ENCODE measurements at places on chromosomes 11 and 22.

DNA sequence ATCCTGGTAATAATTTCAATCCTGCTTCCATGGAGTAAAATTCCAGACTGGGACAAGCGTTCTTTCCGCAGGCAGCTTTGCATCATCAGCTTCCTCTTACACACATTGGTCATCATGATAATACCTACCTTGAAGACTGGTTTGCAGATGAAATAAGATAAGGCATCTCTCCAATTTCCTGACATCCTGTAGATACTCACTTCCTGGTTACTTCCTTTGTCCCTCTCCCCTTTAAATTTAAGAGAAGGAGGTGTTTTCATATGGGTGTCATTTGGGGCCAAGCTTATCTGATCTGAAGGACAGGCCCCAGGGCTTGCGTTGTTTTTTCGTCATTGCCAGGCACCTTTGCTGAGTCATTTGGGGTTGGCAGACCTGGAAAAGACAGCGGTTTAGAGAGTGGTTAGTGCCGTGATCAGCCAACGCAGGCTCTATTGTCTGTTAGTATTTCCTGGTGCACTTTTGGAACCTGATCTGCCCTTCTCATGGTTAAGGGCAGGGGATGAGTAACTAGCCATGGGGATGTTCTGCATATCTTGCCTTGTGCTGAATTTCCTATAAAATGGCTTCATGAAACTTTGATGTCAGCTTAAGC is 24.1 kb downstream of the GRAMD1B start:
- DNase-seq: peak; percentile 95

GRCh38 chr11:99098258-99098657 is 77.5 kb downstream of the CNTN5 start:
- no peak for DNase-seq

GRCh38 chr22:31846161-31847115 is 92.6 kb downstream of the DEPDC5 start:
- peak; percentile 17 for DNase-seq

GRCh38 chr11:47886096-47886495 is 37.9 kb upstream of the NUP160 start:
- peak; percentile 65 for DNase-seq

DNA sequence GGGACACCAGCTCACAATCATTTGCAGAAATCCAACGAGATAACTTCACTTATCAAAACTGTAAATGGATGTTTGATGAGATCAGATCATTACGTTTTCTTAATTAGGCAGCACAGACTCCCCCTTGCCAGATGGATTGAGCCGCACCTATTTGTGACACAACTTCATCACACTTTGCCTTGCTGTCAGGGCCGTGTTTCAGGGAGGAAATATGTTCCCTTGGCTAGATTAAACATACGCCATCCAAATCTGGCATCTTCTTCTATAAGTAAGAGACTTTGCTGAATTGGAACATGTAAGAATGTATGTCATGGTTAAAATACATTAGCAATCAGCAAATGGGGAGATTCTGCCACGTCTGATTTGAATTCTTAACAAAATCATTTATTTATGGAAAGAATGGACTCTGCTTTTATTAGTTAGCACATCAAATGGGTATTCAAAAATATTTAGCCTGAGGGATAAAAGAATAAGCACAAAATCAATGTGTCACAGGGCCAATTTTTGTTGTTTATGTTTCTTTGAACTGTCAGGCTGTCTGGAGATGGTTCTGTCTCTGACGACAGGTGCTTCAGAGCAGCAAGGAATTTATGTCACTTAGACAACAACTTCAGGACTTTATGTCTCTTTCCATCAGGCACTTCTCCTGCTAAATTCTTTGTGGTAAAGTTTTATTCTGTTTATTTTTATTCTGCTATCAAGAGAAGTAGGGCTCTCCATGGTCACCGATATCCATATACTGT is 326.1 kb upstream of the NCAM1 start:
- DNase-seq: no peak

DNA sequence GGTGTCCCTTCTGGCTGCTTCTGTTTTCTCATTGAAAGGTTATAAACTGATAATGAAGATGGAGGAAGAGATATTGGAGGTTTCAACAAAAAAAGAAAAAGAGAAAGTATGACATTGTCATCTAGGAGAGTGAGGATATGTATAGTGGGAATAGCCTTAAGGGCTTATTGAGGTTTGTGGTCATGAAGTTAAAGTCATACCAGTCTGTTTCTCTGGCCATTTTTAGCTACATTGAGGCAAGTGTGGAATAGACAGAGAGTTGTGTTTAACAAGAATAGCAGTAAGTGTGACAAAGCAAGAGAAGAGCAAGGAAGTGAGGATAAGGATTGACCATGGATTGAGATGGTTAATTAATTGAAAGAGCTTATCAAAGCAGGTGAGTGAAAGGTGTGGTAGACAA is 110.4 kb downstream of the ELP4 start:
- no peak for DNase-seq

GRCh38 chr11:35214226-35214770 is 75.3 kb downstream of the CD44 start:
- no peak for DNase-seq

DNA sequence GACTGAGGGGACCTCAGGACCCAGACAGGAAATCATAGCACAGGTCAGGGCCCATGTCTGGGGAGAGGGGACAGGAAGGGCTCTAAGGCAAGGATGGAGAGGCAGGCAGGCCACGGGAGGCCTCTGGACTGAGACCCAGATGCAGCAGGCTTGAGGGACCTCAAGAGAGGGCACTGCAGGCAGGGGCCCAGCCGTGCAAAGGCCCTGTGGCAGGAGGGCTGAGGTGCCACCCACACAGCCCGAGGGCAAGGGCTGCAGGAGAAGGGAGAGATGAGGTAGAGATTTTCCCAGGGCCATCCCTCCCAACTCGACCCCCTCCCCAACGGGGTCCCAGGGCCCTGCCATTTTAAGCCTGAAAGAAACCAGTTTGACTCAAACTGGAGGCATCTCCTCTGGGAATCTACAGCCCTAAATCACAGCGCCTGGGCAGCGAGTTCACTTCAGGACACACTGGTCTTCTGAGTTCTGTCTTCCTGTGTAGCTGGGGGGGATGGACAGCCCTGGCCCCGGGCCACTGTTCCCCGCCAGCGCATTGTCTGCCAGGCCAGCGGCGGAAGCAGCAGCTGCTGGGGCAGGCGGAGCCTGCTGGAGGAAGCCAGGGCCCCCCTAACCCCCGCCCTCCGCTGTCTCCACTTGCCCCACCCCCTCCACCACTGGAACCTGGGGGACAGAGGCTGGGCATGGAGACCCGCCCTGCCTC is 20.3 kb upstream of the WNT7B start:
- no peak for DNase-seq

GRCh38 chr22:38213319-38213989 is 11.7 kb downstream of the MAFF start:
- no peak for DNase-seq

GRCh38 chr22:26395926-26396325 is 33.1 kb upstream of the ASPHD2 start:
- no peak for DNase-seq

- DNase-seq: no peak
Measured at GRCh38 chr22:26737262-26737661, 79.9 kb downstream of the MIAT start.

GRCh38 chr22:28833276-28833923 is 33.0 kb upstream of the XBP1 start:
- peak; percentile 33 for DNase-seq

DNA sequence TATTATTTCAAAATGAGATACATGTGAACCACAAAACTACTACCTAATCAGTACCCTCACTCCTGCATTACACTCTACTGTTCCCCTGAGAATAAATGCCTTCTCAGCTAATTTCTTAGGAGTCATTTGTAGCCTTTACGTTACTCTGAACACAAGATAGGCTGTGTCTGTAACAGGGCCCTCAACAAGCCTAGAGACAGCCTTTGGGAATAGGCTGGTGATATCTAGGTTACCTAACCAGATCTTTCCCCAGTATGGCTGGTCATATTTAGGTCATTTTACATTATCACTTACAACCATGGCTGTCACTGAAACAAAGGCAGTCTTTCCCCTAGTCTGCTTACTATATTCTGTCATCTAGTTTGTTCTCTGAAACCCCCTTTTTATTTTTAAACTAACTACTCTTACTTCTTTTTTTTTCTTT is 14.2 kb downstream of the ATM start:
- peak; percentile 57 for DNase-seq

- no peak for DNase-seq
Measured at GRCh38 chr11:101825531-101825930, 89.3 kb upstream of the CEP126 start.

DNA sequence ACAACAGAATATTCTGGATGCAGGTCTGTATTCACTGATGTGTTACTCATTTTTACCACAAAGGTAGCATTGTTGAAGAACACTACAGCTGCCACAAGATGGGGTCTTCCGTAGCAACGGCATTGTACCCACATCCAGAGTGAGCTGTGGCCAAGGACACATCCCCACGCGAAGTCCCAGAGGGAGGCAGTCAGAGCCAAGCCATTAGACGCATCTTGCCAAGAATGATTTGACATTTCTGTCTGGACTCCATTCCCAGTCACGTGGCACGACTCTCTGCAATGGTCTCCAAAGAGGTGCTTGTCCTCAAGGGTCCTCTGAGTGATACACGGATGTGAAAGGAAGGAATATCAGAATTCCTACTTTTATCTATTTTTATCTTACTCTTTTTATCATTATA is 15.5 kb downstream of the OPCML start:
- DNase-seq: no peak

DNA sequence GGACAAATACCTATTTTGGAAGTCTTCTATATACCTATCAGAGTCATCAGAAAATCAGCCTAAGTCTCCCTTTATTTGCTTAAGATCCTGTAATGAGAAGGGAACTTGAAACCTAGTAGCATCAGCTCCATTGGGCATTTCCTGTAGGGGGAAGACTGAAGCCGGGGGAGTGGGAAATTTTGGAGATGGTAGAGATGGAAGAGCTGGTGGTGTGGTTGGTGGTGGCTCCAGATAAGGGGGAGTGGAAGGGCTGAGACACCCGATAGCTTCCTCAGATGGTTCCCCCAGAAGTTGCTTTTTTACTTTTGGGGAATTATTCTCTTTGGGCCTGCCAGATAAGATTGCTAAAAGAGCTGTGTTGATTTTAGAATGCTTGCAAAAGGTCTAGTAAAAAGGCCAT is 16.4 kb upstream of the EI24 start:
- no peak for DNase-seq

DNA sequence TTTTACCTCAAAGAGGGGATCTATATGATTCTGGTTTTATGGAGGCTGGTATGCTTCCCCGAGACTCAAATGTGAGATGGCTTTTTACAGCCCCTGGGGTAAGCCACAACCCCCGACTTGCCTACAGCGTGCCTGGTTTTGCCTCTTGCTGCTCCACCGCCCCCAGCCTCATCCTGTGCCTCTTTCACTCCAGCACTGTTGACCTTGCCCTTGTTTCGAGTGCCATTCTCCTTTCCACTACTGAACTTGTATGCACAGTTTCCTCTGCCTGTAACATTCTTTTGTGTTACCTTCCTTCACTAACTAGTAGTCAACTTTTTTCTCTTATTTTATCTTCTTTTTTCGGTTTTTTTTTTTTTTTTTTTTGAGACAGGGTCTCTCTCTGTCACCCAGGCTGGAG is 219.0 kb upstream of the ZBED5 start:
- no peak for DNase-seq

DNA sequence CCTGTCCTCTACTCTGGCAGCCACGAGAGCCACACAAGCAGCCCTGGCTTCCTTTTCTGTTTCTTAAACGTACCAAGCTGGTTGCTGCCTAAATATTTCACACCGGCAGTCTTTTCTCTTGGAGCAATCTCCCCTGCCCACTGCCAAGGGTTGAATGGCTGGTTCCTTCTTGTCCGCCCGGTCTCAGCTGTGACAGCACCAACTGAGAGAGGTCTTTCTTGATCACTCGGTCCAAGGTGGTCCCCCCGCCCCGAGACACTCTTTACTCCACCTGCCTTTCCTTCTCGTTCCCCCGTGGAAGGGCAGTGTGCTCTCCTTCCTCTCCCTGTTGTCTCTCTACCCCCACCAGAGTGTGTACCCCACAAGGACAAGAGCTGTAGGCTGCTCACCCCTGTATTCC is 33.7 kb upstream of the IGSF9B start:
- no peak for DNase-seq

GRCh38 chr11:107631043-107631442 is 40.1 kb downstream of the ELMOD1 start:
- DNase-seq: no peak

DNA sequence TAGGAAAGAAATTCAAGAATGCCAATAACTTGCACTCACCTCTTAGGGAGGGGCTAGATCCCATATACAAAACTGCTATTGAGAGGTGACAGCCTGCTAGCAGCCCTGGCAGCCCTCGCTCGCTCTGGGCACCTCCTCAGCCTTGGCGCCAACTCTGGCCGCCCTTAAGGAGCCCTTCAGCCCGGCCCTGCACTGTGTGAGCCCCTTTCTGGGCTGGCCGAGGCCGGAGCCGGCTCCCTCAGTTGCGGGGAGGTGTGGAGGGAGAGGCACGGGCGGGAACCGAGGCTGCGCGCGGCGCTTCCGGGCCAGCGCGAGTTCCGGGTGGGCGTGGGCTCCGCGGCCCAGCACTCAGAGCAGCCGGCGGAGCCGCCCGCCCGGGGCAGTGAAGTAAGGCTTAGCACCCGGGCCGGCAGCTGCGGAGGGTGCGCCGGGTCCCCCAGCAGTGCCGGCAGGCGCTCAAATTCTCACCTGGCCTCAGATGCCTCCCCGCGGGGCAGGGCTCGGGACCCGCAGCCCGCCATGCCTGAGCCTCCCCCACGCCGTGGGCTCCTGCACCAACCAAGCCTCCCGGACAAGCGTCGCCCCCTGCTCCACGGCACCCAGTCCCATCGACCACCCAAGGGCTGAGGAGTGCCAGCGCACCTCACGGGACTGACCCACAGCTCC is 329.9 kb downstream of the FAM181B start:
- no peak for DNase-seq

- DNase-seq: no peak
Measured at GRCh38 chr11:15194671-15195415, 80.1 kb downstream of the INSC start.

- DNase-seq: no peak
Measured at GRCh38 chr11:68408512-68408911, 52.0 kb upstream of the PPP6R3 start.

Measured in activated CD4-positive, alpha-beta T cell treated with anti-CD3 and anti-CD28 coated beads, Interleukin-2, Interleukin-6, amounts not matched to agents 100 ng/mL and 50 ng/mL, durations not matched to agents 16 hours and 8 hours (primary cell).